ENCODE measurements at places on chromosomes 4 and X.

- no peak for DNase-seq
These were observed 123.1 kb downstream of the ATXN3L start for GRCh38 chrX:13196782-13197181.

GRCh38 chr4:11529625-11530201 is 101.0 kb upstream of the HS3ST1 start:
- no peak for DNase-seq

GRCh38 chrX:136204571-136204970 is 46.6 kb downstream of the MAP7D3 start:
- peak; percentile 40 for DNase-seq

- DNase-seq: peak; percentile 18
These were observed 190.6 kb downstream of the CEP135 start for GRCh38 chr4:56139241-56139827.

- peak; percentile 90 for DNase-seq
These were observed 218.6 kb downstream of the SPCS3 start for GRCh38 chr4:176538217-176538925.

- no peak for DNase-seq
These were observed 1.3 kb downstream of the BST1 start for GRCh38 chr4:15704129-15704528.

DNA sequence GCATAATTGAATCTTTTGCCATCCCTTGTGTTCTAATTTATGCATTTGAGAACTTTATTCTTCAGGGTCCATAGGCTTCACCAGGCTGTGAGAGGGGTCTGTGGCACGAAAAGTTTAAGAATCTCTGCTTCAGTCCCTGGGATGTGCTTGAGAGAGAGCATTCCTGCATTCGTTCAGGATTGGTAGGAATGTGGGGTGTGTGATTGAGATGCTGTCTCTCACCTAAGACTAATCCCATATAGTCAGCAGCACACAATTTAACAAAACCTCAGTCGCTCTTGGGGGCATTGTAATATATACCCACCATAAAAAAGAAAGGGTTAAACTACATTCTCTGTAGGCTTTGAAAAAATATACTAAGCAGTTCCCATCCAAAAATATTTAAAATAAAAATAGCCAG is 41.7 kb downstream of the PTTG2 start:
- DNase-seq: no peak

DNA sequence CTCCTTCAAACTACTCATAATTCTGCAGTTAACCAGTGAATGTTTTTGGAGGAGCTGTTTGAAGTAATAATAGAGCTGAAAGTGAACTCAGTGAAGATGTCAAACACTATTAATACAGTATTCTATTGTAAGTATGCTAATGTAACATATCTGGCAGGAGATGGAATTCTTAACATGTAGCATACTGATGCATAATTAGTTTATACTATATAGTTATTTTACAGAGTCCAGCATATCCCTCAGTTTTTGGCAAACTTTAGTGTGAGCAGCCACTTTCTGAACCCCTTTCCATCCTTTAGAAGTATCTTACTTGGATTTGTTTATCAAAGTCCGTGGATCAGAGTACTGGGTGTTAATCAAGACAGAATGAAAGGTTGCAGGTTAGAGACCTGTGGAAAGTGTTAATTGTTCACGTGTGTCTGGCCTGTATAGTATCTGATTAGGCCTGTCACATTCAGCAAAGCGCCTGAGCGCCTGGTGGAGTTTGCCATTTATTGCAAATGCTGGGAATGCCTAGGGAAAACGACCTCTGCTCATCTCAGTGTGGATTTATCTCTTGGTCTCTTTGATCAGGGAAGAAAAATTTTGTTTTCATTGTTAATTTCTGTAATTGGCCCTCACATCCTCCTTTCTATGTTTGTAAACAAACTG is 251.7 kb upstream of the MAD2L1 start:
- DNase-seq: no peak

DNA sequence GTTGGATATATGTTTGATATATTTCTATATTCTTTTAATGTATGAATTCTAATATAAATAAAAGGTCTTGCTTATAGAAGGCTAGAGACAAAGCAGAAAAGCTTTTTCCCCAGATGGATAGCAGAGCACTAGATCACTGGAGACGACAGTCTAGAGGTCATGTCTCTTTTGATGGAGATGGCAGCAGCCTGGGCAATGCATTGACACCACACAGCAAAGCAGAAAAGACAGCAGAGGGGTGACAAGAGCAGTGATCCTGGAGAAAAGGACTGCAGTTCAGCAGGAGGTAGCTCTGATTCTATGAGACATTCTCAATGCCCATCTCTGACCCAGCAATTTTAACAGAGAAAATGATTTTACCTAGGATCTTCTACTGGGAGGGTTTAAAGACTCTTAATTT is 210.6 kb downstream of the DTHD1 start:
- DNase-seq: no peak

GRCh38 chr4:52574036-52574435 is 85.1 kb downstream of the USP46 start:
- DNase-seq: no peak

GRCh38 chr4:85607624-85608023 is 132.7 kb downstream of the ARHGAP24 start:
- no peak for DNase-seq

DNA sequence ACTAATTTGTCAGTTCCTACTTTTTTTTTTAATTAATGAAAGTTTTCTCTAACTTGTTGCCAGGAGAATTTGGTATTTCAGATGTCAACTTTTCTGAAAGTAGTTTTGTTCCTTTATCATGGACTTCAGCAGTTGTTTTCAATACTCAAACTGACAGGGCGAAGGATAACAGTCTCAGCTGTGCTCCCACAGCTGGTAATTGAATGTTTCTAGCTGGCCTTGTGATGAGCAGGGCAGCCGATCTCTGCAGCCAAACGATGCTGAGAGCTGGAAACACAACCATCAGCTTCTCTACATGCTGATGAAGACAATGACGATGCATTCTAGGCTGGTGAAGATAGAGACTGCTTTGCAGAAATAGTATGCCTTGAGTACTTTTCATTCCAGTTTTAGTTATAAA is 130.0 kb upstream of the MAP9 start:
- DNase-seq: no peak

GRCh38 chrX:146967306-146967705 is 152.8 kb upstream of the CXorf51A start:
- no peak for DNase-seq

DNA sequence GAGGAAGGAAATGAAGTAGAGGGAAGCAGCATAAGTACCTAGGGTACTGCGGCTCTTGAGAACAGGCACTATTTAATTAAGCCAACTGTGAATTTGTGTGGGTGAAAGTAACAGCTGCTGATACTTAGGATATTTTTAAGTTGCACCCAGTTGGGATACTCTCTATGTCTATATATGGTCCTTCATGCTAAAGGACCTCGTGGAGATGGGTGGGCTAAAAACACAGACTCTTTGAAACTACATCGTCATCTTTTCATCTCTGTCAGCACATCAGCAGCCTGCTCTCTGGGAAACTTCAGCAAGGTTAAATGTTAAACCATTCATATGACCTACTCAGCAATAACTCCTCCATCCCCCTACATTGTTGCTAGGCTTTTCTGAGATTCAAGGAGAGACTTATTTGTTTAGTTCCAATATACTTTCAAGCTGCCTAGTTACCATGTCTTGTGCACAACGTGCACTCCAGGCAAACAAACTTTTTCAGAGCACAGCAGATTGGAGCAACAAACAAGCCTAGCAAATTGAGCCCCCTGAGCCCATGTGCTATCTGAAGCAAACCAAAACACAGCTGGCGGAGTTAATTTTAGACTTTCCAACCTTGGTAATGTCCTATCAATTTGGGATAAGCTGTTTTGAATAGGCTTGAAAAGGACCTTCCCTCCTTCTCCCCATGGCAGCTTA is 6.2 kb upstream of the MOB1B start:
- no peak for DNase-seq

GRCh38 chr4:8613421-8614364 is 21.1 kb downstream of the CPZ start:
- DNase-seq: no peak

DNA sequence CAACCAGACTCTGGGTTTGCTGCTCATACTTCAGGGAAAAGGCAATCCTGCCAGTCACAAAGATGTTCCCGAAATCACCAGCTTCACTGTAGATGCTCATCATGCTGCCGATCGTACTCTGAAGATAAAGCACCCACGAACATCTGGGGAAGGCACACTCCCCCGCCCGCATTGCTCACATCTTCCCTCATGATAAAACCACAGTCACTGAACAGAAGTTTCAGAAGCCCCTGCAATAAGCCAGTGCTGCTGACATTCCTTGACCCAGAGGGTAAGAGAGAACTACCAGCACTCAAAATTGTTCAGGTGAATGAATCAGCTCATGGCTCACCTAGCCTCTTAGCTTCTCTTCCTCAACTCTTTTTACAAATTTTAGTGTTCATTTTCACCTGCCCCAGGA is 43.1 kb downstream of the SRPX2 start:
- DNase-seq: no peak

- no peak for DNase-seq
These were observed 271.8 kb upstream of the ARX start for GRCh38 chrX:25287521-25287920.

- no peak for DNase-seq
These were observed 484.0 kb downstream of the NAF1 start for GRCh38 chr4:162682651-162683050.

DNA sequence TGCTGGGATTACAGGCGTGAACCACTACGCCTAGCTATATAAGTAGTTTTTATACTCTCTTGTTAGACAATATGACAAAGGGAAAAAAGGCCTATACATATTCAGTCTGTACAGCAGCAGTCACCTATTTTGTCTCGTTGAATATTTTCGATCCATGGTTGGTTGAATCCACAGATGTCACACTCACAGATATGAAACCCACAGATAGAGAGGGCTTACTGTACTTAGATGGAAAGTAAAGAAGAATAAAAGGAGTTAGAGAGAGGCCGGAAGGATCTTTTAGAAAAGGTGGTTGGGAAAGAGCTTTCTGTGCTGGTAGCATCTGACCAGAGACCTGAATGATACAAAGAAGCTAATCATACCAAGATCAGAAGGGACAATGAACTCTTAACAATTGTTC is 38.3 kb upstream of the SPINK2 start:
- no peak for DNase-seq

DNA sequence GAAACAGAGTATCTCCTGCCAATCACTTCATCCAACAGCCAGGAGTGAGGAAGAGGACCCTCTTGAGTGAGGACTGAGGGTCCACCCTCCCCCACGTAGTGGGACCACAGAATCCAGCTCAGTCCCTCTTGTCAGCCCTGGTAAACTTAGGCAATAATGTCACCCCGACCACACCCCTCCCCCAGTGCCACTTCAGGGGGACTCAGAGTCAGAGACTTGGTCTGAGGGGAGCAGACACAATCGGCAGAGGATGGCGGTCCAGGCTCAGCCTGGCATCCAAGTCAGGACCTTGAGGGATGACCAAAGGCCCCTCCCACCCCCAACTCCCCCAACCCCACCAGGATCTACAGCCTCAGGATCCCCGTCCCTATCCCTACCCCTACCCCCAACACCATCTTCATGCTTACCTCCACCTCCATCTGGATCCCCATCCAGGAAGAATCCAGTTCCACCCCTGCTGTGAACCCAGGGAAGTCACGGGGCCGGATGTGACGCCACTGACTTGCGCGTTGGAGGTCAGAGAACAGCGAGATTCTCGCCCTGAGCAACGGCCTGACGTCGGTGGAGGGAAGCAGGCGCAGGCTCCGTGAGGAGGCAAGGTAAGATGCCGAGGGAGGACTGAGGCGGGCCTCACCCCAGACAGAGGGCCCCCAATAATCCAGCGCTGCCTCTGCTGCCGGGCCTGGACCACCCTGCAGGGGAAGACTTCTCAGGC is at the start of the genes CSAG1 and MAGEA12:
TSS of gene CSAG1 (minus strand) at position 461 of the 715 bp plus-strand sequence. CDS start 1,261 bp downstream, outside the sequence.
TSS of gene MAGEA12 (plus strand) at position 497 of the 715 bp plus-strand sequence. CDS start 2,405 bp downstream, outside the sequence.
- DNase-seq: no peak

- DNase-seq: peak; percentile 32
These were observed 191.5 kb downstream of the SLC7A11 start for GRCh38 chr4:138050601-138051000.

GRCh38 chrX:11558972-11559371 is 106.7 kb downstream of the ARHGAP6 start:
- no peak for DNase-seq

GRCh38 chrX:122596998-122597397 is 587.1 kb upstream of the GRIA3 start:
- DNase-seq: no peak

DNA sequence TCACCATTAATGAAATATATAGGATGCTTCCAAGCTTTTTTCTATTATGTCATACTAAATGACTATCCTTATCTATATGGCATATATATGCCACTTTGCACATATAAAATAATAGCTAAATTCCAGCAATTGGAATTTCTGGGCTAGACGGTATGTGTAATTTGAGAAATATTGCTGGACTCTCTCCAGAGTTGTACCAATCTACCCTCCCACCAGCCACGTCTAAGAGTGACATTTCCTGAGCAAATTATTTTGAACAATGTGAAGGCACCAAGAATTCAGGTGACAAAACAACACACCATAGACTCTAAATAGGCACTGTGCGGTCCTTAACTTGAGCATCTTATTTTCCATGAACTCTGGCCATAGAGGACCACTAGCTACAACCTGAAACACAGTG is 62.3 kb downstream of the RFC1 start:
- DNase-seq: no peak

DNA sequence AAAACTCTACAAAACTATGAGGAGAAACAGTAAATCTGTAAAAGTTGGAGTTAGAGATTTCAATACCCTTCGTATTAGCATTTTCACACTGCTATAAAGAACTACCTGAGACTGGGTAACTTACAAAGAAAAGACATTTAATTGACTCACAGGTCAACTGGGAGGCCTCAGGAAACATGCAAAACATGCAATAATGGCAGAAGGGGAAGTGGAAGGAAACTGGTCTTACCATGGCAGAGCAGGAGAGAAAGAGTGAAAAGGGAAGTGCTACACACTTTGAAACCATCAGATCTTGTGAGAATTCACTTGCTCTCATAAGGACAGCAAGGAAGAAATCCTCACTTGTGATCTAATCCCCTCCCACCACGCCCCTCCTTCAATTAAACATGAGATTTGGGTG is 949.9 kb downstream of the TECRL start:
- no peak for DNase-seq

GRCh38 chr4:76028350-76028765 is 5.1 kb upstream of the CXCL10 start:
- no peak for DNase-seq

GRCh38 chr4:38426532-38426931 is 237.5 kb upstream of the KLF3 start:
- no peak for DNase-seq

Data from fibroblast of upper back skin (primary cell).